NCI-H1417 treated with DMSO at 0.1 percent for 48 hours (cell line): ENCODE measurements at places on chromosomes 5 and 9.

DNA sequence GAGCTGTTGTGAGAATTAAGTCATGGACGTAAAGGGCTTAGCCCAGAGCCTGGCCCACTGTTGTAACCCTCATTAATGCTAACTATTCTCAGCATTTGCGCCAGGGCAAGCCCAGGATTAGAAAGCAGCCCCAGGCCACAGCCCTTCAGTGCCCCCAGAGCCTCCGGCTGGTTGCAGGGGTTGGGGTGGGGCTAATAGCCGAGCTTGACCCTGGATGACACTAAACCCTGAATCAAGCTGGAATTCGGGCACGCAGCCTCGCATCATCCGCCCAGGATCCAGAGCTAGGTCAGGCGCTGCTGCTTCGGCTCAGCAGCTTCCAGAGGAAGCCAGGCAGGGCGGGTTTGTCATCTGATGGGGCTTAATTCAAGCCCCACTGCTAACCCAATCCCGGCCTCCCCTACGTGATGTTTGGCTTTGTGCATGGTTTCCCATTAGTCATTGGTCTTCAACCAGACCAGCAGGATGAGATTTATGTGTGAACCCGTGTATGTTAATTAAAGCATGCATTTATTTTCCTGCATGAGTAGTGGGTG, 1.2 kb upstream of the MEGF9 start:
- DNase-seq: no peak

DNA sequence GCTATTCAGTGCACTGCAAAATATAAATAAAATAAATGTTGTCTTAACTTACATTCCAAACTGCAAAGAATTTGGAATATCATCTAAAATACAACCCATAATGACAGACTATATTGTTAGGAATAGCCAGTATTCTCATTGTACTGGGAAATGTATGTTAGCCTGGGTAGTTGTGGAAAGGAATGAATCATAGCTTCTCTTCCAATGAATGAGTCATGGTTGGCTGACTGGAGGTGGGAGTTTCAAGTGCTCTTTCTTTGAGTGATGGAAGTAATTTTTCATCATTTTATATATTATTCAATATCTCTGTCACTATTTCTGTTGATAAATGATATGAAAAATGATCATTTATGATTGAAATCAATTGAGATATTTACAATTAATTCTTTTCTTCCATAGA, 158.6 kb upstream of the ARRDC3 start:
- DNase-seq: no peak

GRCh38 chr9:110545705-110546104, 33.8 kb downstream of the SVEP1 start:
- DNase-seq: no peak

- DNase-seq: no peak
Measured at GRCh38 chr9:36902861-36903524, 131.1 kb downstream of the PAX5 start.

- DNase-seq: no peak
Measured at GRCh38 chr9:128771094-128771721, 519 bp downstream of the ZER1 start.

DNA sequence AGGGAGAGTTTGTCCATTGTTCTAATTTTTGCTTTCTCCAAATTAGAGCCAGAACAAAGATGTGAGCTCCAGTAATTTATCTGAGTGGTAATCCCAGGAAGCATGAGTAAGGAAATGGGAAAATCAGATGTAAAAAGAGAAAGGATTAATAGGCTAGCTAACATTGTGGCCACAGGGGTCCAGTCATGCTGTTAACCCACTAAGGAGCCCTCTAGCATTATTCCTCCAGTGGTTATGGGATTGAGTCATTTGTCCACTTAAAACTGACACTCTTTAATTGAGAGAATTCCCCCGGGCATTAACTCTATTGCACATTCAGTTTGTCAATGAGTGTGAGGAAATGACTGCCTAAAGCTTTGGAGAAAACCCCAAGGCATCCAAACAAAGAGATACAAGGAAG, 700.3 kb upstream of the TYRP1 start:
- DNase-seq: no peak

- no peak for DNase-seq
Measured at GRCh38 chr5:78779771-78780616, 131.4 kb upstream of the LHFPL2 start.

GRCh38 chr5:170569101-170569500, 65.3 kb downstream of the KCNIP1 start:
- DNase-seq: no peak

DNA sequence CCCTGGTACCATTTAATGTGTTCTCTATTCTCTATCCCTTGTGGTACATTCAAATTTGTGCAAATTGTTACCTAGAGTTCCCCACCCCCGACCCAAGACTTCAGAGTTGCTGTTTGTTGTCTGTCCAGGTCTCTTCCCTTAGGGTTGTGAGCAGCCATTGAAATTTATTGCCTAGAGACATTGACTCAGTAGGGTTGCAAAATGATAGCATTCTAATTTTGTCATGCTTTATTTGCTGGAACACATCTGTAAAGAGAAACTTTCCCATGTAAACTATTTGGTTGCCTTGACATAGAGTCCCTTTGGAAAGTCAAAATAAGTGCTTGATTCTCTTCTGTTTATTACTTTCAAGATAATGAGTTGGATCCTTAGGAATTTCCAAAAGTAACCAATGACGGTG, 91.7 kb upstream of the KLF9 start:
- DNase-seq: no peak

DNA sequence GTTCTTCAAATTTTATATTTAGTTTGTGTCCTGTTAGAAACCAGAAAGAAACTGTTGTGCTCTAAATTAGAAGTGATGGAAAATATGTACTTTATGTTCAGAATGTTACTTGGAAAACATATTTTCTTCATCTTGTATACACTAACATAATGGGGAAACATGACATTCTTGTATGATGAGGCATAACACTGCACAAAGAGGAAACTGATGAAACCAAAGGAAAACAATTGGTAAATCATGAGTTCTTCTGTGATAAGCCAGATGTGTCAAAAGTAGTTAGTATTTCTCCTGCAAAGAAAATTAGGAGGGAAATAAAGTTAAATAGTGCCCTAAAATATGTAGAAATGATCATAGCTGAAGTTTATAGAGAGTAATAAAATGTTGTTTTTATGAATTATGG, 111.1 kb upstream of the FBN2 start:
- DNase-seq: no peak

DNA sequence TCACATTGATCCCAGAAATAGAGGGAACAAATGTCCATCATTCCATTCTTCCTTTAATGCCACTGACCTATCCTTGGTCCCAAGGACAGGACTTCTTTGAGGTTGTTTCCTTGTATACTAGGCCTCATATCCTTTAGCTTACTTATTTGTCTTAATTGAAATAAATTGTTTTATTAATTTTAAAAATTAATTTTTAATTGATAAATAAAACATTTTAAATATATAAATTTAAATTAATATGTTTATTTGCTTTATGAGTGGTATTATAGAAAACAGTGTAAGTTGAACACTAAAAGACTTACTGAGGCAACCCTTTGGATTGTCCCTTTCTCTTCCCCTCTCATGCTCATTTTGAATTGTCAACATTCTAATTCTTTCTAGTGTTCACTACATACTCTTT, 556.9 kb upstream of the NUDT12 start:
- no peak for DNase-seq

DNA sequence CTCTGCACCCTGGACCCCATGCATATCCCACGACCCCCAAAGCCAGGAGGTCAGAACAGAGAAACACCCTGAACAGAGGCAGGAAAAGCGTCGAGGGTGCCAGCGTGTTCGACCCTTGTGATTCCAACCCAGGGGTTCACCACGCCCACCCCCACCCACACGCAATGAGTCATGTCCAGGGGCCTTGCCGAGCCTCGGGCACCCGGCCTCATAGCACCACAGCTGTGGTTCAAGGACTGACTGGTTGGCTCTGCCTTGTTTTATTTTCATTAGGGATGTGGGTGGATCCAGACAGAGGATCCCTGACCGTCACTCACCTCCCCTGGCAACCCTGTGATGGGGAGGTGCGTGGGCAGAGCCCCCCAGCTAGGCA, 9.5 kb upstream of the QSOX2 start:
- DNase-seq: no peak

DNA sequence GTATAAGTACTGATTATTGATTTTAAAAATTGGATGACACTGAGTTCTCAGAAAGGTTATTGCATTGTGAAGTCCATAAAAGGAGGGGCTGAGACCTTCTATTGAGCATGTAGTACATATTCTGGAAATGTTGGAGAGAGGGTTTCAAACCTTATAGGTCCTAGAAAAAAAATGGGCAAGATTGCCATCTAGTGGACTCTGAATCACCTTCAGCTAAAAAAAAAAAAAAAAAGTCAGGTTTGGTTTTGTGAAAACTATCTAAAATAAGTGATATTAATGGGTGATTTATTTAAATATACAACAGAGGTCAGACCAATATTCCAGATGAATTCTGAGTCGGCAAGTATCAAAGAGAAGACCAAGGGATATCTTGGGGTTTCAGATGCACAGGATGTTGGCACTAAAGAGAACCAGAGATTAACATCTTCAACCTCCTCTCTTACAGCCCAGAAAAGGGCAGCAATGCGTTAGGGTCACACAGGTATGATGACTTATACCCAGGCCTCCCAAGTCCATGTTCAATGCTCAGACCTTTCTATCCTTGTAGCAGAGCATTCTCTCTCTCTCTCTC, 109.8 kb upstream of the NMUR2 start:
- DNase-seq: no peak

GRCh38 chr5:172171118-172171517, 16.9 kb downstream of the STK10 start:
- DNase-seq: no peak

DNA sequence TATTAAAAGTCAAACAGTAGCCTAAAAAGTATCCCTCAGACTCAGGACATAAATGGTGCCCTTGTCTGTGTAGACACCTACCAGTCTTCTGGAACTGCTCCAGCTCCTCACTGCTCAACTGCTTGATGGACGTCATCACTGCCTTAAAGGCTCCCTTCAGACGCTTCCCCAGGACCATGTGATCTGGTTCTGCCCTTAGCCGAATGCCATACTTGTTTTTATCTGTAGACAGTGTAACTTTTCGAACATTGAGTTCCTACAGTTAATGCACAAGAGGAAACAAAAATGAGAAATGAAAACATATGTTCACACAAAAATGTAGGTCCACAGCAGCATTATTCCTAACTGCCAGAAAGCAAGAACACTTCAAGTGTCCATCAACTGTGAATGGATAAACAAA, 46.2 kb downstream of the IARS1 start:
- no peak for DNase-seq

DNA sequence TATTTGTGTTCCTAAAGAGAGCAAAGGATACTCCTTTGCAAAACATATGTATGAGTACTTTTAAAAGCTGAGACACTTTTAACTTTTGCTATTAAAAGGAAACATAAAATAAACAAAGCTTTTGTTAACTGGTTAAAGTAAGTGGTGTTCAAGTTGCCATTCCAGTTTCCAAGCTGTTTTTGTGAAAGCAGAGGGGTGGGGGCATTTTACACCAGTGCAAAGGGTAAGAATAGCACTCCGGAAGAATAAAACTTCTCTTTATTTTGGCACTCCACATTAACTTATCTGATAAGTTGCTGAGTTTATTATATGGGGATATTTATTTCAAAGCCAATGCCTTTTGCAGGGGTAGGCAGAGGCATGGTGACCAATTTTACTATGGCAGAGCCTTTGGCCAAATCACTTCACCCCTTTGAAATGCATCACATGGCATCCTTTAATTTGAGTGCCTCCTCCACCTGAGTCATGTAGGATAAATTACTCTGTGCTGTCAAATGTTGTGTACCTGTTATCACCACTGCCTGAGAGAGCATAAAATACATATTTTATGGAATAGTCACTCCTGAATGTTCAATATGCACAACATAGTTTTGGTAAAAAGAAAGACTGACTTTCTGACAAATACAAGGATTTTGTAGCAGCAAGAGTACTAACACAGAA, 62.9 kb downstream of the MLLT3 start:
- DNase-seq: no peak

DNA sequence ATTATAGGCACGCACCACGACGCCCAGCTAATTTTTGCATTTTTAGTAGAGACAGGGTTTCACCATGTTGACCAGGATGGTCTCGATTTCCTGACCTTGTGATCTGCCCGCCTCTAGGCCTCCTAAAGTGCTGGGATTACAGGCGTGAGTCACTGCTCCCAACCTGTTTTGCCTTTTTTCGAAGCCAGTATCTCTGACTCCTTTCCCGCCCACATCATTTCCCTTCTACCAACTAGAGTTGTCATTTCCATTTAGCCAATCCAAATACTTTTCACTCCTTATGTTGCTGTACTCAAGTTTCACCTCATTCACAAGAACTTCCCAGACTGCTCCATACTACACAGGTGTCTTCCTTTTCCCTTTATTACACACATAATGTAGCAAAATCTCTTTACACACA, 502.6 kb upstream of the CDH6 start:
- no peak for DNase-seq

- DNase-seq: no peak
Measured at GRCh38 chr5:154465169-154465568, 12.9 kb downstream of the HAND1 start.

- DNase-seq: no peak
Measured at GRCh38 chr9:106479679-106480078, 383.3 kb upstream of the ZNF462 start.

- no peak for DNase-seq
Measured at GRCh38 chr9:2274762-2275161, 259.6 kb downstream of the SMARCA2 start.

GRCh38 chr5:44809215-44809955, 638 bp downstream of the MRPS30 start:
- no peak for DNase-seq

DNA sequence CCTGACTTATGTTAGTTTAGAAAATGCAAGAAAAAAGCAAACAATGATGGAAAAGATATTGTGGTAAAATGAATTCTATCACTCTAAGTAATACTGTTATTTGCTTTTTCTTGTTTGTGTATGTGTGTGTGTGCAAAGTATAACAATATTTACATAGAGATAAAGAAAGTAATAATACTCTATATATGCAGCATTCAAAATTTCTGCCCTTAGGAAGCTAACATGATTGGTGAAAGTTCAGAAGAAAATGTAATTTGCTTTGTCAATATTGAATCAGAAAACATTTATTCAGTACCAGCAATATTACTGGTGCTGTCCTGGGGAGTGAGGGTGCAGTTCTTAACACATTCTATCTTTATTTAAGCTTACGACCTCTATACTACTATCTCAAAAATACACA, 12.9 kb upstream of the PRDM9 start:
- no peak for DNase-seq

GRCh38 chr5:122713041-122713440, 61.8 kb upstream of the SNX2 start:
- no peak for DNase-seq

DNA sequence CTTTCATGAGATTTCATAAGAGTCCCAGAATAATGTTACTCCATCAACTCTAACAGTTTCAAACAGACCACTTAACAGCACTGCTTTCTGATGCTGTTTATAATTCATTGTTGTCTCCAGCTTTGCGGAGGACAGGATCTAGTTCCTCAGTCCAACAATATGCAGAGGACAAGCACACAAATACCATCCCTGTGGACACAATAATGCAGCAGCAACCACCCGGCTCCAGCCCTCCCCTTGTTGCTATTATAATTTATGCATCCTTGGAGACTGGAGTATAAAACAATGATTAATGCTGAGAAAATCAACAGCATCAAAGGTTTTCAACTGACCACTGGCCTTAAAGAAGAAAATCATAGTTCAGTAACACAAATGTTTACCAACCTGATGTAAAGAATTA, 108.3 kb downstream of the DENND1A start:
- DNase-seq: no peak

- DNase-seq: no peak
Measured at GRCh38 chr9:113574441-113575262, 111.1 kb downstream of the RGS3 start.

GRCh38 chr5:110623874-110624273, 102.6 kb downstream of the TMEM232 start:
- DNase-seq: no peak

- DNase-seq: no peak
Measured at GRCh38 chr9:130244548-130245165, 20.9 kb upstream of the HMCN2 start.
